DMS 273 treated with DMSO at 0.1 percent for 48 hours (cell line): ENCODE measurements at places on chromosomes 4 and X.

- DNase-seq, result no peak
These were observed 66.8 kb downstream of the USP46 start for GRCh38 chr4:52592287-52592686.

DNA sequence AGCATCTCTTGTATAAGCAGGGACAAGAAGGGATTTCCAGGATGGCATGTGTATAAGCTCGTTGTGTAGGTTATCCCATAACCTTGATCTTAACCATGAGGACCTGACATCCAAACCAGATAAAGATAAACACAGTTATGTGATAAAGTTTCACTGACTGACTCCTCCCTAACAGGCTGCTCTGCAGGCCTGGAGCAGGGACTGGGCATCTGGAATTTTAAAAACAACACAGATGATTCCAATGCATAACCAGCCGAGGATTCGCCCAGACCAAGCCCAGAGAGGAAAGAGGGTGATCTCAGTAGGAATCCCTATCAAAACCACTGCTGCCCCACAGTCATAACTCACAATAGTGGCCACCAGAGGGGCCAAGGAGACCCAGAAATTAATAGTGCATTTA is 22.7 kb downstream of the KLF3 start:
- DNase-seq, result no peak

DNA sequence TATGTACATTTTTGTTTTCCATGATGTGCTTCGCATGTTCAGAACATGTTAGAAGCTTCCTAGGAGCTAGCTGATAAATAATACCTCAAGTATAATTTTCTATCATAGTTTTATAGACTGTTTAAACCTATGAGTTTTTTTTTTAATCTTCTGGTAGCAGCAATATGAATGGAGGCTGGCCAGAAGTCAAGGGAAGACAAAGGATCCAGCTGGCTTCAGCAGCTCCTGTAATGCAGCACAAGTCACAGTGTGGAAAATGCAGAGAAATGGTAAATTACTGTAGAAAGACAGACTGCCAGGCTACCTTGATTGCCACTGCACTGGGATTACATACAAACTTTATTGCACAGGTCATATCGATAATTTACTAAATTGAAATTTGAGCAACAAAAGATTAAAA is 537.9 kb downstream of the IQCM start:
- DNase-seq, result no peak

- no peak for DNase-seq
These were observed 20.5 kb downstream of the COMMD8 start for GRCh38 chr4:47442980-47443379.

DNA sequence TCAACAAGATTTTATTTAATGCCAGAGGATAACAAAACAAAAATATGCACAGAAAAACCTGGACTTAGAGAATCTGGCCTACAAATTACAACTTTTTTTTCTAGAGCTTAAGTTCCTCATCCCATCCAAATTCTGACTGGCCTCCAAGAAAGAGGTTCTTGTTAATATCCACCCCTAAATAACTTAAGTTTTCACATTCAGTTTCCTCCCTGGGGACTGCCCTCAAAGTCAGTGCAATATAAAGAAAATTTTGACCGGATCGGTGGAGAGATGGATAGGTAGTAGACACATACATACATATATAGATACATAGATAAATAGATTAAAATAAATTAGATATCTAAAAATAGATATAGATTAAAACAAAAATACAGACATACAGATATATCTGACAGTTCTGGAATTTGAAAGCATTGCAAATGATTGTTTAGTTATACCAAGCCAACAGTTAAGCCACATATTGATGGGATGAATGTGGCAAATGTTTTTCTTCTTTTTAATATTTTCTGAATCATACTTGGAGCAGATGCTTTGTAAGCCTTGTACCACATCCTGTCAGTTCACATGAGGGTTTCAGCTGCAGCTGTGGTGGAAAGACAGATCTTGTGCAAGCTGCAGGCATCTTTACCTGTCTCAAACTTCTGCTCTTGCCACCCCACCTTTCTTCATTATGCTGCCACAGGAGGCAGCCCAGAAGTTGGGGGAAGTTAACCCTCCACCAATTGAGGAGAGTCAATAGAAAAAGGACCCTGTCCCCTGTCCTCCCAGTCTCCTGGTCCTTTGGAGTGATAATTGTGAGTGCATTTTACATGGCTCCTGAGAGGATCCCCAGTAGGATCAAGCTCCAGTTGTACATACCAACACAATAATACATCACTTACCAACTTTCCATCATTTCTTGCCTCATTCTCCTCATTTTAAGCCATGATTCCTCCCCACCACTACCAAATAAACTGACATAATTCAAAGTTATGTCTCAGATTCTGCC is 58.5 kb upstream of the PRDM8 start:
- no peak for DNase-seq

GRCh38 chr4:17324386-17324830 is 187.5 kb downstream of the QDPR start:
- DNase-seq, result no peak

GRCh38 chr4:175809402-175810072 is 2.5 kb downstream of the GPM6A start:
- DNase-seq, result no peak

DNA sequence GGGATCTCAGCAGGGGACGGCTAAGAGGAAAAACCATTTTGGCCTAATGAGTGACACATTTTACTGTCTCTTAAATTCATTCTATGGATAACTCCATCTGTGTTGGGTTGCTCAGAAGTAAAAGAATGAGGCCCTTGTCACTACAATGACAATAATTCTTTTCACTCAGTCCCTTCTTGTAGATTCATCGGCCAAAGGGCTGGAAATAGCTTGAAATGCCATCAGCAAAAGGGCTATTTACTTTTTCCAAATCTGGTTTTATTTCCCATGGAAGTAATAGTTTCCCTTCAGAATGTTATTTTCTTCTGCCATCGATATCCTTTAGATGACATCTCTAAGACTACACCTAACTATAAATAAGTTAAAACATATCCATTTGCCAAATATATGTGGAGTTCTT is 7.4 kb downstream of the MEPE start:
- DNase-seq, result no peak

- DNase-seq, result no peak
These were observed at the start of gene PLAC8 for GRCh38 chr4:83114576-83114975. PLAC8 (minus strand) TSS chr4:83114729; CDS start chr4:83107921, 6,808 bp downstream.

DNA sequence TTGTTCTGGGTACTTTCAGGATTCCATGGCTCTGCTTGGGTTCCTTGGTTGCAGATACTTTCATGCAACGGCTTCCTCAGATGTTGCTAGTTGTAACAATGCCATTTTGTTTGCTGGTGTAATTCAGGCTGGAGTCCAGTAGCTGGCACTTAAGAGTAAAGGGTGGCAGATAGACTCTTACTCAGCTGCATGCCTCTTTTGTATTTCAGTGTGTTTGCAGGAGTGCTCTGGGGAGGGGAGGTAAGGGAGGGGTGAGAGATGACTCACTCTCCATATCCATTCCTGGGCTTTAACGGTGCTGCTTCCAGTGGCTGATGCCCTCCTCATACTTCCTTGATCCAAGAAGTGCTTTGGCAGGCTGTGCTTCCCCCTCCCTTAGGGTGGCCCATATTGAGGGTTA is 155.2 kb downstream of the ZNF330 start:
- DNase-seq, result no peak

- no peak for DNase-seq
These were observed 177.1 kb upstream of the MID1 start for GRCh38 chrX:10797466-10797865.

DNA sequence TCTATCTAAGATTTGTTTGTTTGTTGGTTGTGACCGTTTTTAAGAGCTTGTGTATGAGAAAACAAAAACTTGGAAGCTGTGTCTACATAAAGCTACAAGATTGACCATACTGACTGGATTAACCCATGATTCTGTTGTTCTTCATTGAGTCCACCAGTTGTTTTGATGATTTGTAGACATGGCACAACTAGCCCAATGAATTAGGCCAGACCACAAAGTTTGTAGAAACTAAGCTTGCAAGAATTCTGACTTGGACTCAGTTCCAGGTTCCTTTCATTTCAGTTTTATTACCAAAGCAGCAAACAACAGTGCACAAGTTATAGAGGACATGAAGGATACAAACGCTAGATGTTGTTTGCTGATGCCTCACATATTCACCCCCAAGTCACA is 119.3 kb downstream of the RASGEF1B start:
- no peak for DNase-seq

DNA sequence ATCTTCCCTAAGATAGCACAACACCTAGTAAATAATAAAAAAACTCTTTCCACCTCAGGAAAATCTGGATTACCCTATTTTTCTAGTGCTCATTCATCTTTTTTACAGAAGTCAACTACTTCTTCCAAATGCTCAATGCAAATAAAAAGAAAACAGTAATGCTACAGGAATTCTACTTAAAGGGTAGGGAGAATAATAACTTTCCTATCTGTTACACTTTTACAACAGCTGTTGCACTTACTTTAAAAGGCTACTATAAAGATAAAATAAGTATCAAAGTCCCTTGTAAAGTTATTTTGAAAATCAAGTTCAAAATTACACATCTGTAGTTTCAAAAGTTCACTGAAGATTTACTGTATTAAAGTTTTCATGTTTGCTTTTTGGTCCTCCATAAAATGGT is 37.6 kb downstream of the THOC2 start:
- DNase-seq, result no peak

DNA sequence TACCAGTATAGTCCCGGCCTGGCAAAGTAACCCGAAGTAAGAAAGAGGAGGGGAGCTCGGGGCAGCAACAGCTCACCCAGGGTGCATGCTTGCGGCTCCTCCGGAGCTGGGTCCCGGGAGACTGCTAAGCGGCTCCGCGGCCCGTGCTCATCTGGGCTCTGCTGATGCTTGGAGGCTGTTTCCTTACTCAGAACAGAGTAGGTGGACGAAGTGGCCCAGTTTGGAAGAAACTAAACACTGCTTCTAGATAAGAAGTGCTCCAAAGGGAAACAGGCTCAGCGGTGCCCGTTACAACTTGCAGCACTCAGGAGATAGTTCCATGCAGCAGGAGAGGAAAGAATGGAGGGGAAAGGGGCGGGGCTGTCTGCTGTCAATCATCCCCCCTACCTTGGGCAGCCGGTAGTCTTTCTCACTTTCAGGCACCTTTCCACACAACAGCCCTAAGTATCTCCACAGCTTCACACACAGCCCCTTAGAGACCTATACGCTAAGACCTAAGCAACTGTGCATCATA is at the start of gene COL4A6:
Gene COL4A6 (minus strand): TSS at position 313 of the 514 bp plus-strand sequence. CDS start 226 bp downstream, at position 87.
- DNase-seq, result no peak

DNA sequence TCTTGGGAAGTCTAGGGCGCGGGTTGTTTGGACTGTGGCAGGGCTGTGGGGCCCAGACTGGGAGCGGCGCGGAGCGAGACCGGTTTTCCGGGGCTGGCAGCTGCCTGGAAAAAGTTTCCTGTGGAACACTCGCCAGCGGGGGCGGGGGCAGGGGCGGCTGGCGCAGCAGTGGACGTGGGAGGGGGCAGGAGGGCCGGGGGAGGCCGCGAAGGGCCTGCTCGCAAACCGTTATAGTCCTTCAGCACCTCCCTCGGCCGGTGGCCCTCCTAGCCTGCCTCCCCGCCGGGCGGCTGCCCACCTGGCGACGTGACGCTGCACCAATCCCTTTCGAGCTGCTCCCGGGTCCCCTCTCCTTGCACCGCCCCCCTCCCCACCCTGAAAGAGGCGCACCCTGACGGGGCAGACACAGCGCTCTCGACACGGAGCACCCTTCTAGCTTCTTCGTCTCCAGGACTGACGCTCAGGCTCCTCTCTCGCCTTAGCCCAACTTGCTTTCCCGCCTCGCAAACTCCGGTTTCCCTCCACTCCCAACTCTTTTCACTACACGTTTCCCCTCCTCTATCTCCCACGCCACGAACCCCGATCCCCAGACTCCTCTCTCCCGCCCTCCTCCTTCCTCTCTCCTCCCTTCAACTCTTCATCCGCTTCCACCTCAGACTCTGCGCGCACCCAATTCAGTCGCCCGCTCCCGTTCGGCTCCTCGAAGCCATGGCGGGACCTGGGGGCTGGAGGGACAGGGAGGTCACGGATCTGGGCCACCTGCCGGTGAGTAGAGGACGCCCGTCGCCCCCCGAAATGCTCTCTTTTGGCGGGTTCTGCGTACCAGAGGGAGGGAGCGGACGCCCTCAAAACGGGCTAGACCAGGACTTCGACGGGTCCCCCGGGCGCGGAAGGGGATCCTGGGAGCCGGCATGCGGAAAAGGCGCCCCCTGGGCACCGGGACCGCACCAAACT is at the start of gene NRK:
Gene NRK (plus strand): TSS at position 402 of the 954 bp plus-strand sequence. CDS start 307 bp downstream, at position 709.
- no peak for DNase-seq
